ENCODE measurements at places on chromosomes 12 and 14.

GRCh38 chr12:19139615-19140194, 10.2 kb downstream of the PLEKHA5 start:
- no peak for DNase-seq

DNA sequence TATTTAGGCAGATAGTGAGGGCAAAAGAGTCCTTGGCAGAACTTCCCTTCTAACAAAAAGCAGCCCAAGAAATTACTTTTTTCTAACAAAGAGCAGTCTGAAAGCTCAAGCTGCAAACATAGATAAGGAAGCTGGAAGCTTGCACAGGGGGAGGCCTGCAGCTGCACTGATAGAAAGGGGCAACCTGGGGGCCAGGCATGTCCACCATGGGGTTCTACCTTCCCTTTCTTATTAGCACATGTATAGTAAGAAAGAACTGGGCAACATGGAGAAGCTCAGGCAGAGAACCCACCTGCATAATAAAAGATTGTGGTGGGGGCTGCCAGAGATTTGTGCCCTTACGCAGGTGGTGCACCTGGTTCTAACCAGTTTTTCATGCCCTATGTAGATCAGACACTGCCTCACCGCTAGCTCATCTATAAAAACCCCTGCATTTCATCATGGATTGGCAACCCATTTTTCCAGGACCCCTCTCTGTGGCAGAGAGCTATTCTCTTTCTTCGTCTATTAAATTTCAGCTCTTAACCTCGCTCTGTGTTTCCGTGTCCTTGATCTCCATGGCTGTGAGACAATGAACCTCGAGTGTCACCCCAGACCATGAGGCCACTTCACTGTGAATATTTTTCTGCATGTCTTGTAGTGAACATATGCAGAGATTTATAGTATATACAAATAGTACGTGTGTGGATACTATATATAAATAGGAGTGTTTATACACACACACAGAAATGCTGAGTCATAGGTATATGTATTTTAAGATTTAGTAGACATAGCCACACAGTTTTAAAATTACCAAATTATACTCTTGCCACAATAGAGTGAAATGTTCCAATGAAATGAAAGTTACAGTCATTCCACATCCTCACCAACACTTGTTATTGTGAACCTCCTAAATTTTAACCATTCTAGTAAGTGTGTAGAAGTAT, 53.0 kb downstream of the PEX5 start:
- no peak for DNase-seq

DNA sequence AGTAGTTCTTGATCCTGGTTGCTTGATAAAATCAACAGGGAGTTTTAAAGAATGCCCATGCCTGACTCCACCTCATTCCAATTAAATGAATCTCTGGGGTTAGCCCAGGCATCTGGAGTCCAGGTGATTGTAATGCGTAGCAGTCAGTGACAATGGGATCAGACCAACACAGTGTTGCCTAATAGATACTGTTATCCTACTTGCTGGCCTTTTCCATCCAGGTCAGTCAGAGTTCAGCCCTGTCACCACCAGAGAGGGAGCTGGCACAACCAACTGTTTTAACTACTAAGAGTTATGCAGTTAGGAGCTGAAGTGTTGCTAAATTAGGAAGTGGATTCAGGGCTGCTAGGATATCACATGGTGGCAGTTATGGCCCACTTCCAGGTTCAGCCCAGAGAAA, 107.1 kb downstream of the GPR135 start:
- DNase-seq = no peak

GRCh38 chr12:89427508-89428156, 75.3 kb upstream of the DUSP6 start:
- no peak for DNase-seq

DNA sequence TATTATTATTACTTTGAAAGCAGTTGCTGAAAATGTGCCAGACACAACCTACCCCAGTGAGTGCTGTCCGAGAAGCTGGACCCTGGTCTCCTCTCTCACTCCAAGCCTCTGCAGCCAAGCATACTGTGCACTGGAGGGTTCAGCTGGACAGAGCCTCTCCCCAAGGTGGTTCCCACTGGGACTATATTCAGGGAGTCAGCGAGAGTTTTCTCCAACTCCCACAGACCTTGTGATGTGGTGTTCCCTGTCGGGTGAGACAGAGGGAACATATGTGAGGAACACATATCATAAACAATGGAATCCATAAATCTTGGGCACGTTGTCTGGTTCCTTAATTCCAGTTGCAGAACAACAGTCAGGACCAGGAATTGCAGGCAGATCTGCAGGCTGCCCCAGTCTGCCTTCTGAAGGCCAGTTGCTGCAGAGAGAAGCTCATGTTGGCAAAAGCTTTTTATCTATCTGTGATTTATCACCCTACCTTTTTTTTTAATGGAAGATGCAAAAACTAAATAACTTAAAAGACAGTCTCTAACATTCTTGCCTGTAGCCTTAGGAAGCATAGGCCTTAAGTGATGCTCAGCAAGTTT, 619.8 kb upstream of the TBX3 start:
- no peak for DNase-seq

DNA sequence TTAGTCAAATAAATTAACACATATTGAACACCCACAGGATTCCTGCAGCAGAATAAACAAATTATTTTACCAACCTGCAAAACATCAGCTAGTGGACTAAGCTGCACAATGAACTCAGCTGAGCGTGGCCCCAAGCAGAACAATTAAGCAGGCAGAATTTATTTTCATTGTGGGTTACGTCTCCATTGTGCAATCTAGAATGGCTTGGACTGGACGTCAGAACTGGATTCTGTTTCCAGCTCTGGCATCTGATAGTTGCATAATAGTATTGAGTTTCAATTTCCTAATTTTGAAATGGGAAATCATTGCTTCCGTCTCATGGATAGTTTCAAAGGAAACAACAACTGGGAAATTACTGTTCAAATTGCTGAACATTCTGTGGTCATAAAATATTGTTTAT, 35.5 kb upstream of the RERG start:
- DNase-seq = no peak

All from hippocampal formation (tissue), 2 donors.